ENCODE measurements at places on chromosomes 6 and 20. TPM values are rescaled to one million over a fixed set of nuclear protein-coding genes. Genes with fewer than 3 reads are reported as not detected.

GRCh38 chr6:19279273-19279684, 557.9 kb upstream of the ID4 start:
- DNase-seq: no peak

Gene HS3ST5
- total RNA-seq: not detected

DNA sequence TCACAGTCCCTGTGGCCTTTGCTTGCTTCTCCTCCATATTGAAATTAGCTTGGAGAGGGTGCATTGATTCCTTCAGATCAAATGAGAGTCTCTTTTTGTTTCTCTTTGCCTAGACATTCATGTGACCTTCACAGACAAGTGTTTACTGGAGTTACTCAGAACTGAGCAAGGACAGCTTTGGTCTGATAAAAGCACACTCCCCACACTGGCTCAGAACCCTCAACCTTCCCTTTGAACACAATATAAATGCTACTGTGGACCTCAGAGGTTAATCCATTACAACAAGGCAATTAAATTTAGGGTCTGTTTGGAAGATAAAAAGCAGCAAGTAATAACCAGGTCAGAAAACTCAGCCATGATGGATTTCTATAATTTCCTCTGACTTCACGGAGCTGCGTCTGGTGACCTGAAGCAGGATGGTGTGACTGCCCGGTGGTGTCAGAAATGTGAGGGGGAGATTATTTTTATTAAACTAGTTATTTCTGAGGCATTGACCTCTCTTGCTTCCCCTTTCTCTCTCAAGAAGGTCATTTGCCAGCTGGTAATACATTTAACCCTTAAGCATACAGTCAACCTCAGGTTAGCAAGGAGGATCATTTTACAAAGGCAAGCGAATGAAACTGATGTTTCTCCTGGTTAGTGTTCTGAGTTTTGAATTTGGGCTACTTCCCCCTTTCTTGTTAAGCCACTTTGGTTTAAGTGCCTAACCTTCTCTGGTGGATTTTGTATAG, 208.2 kb downstream of the CLIC5 start:
- no peak for DNase-seq

Gene PKIB
- total RNA-seq: 0.23 TPM

GRCh38 chr20:10369723-10370090, 64.3 kb downstream of the MKKS start:
- peak; percentile 75 for DNase-seq

DNA sequence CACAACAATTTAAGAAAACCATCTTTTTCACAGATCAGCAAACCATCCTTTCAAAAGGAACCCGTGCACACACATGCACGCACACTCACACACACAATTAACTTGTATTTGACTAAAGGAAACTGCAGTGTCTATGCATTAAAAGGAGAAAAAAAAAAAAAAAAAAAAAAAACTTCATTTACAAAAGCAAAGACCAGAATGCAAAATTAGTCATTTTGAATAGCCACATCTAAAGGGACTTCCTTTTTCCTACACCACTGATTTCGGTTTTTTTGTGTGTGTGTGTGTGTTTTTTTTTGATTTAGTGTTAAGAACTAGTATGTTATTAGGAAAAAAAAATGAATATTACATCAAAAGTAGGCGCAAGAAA, 6.3 kb downstream of the ZMYND8 start:
- DNase-seq: no peak
